ENCODE measurements at places on chromosomes 5 and 9. TPM values are rescaled to one million over a fixed set of nuclear protein-coding genes. Genes with fewer than 3 reads are reported as not detected.

Gene SLC25A2
- 0.42 TPM for total RNA-seq

Gene IFNA16
- not detected for total RNA-seq

Gene GMCL2
- not detected for total RNA-seq

Gene PCAT7
- total RNA-seq: not detected

Gene PTGDS
- not detected for total RNA-seq

Gene RALGPS1
- total RNA-seq: 2.3 TPM

Gene RAB3C
- not detected for total RNA-seq

Gene SPATA31C1
- total RNA-seq: 0.08 TPM

Gene CLIC3
- total RNA-seq: 0.26 TPM

Gene PCDHB7
- total RNA-seq: not detected

Gene C5orf58
- not detected for total RNA-seq

Gene PCDHB8
- not detected for total RNA-seq

Gene MOCS2
- 17.0 TPM for total RNA-seq

Gene CARD6
- total RNA-seq: 4.8 TPM

Gene ARPC5L
- total RNA-seq: 89.7 TPM

Gene WDR31
- total RNA-seq: 2.2 TPM

Gene IFNA13
- not detected for total RNA-seq

Gene PHF24
- total RNA-seq: not detected

Gene CKMT2
- total RNA-seq: not detected

Gene PITX1
- total RNA-seq: not detected

Gene TIMD4
- 0.67 TPM for total RNA-seq

Gene GABRA1
- total RNA-seq: not detected

Gene PRUNE2
- total RNA-seq: 0.24 TPM

Gene PCDHGA6
- total RNA-seq: 0.06 TPM

Gene OR1J2
- total RNA-seq: not detected

Gene BDP1
- 34.4 TPM for total RNA-seq

Gene CCL27
- total RNA-seq: 0.78 TPM

Gene SOHLH1
- not detected for total RNA-seq

Gene SPATA31A3
- not detected for total RNA-seq

Gene FOXI1
- not detected for total RNA-seq

Data from activated T-helper 17 cell treated with anti-CD3 and anti-CD28 coated beads, Interleukin-2, amount 50 U/mL, for 72 hours (primary cell).